LoVo (cell line): ENCODE measurements at places on chromosomes 2 and 18.

- no peak for DNase-seq
Measured at GRCh38 chr2:175840256-175840655, 161.8 kb downstream of the LNPK start.

- DNase-seq: no peak
Measured at GRCh38 chr18:34283506-34283905, 58.8 kb upstream of the NOL4 start.

- DNase-seq: no peak
Measured at GRCh38 chr2:31003749-31004148, 134.5 kb downstream of the GALNT14 start.

DNA sequence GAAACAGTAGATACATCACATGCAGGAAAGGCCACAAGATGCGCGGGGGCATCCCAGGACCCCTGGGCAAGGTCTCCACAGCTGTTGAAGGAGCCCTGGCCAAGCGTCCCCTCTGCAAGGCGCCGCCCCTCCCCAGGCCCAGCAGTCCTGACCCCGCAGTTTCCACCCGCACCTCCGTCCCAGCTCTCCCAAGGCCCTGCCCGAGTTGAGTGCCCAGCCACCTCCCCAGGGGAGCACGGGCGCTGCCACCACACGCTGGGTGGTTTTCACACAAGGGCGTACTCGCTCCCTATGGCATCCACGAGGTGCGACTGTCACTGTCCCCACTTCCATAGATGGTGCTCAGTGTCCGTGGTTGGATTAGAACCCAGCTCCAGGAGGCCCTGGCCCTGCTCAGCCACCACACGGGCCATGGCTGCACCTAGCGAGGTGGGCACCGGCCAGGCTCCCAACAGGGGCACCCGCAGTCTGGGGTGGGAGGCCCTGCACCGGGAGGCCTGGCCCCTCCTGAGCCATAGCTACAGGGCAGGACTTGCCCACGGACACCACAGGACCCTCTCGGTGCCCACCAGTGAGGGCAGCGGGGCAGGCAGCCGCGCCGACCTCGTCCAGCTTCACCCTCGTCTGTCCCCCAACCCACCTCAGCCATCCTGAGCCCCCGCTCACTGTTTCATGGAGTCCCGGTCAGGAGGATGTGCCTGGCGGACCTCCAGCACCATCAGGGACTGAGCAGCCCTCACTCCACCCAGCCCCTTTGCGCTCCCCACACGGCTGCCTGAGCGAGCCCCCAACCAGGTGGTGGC, 36.0 kb downstream of the KIF1A start:
- no peak for DNase-seq

DNA sequence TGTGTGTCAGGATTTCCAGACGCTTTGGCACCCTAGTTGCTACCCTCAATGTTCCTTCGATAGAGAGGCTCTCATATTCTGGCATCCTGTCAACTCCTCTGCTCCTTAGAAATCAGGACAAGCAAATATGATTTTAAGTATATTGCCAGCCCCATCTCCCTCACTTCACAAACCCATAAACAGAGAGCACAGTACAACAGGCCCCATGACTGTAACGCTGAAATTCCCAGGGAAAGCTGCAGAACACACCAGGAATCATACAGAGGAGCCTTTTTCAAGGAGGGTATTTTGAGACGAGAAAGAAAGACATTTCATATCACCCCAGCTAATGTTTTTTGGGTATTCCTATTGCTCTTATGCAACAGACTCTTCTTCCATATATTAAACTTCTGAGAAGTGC, 162.9 kb downstream of the NAPG start:
- no peak for DNase-seq

GRCh38 chr18:49432602-49433001, 27.8 kb downstream of the DYM start:
- no peak for DNase-seq

GRCh38 chr2:205685314-205686055, 3.2 kb downstream of the NRP2 start:
- DNase-seq: peak; percentile 76

DNA sequence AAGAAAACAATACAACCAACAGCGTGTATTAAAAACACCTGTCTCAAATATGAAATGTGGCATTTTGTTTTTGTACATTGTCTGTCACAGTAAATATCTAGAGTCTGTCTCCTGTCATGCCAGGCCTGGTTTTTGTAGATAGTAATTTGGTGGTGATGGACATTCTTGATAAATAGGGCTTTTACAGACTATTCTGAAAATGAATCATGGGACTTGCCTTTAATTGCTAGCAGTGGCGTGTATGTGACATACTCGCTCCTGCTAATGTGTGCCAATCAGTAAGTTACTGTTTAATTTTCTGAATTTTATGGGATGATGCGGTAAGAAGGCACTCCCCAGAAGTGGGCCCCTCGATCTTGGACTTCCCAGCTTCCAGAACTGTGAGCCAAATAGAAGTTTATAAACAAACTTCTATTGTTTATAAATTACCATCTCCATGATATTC, 83.7 kb downstream of the TANC1 start:
- no peak for DNase-seq

GRCh38 chr18:46422552-46423055, 234.4 kb downstream of the LOXHD1 start:
- DNase-seq: no peak

- no peak for DNase-seq
Measured at GRCh38 chr2:183089192-183089851, 10.8 kb downstream of the DUSP19 start.

- no peak for DNase-seq
Measured at GRCh38 chr2:60475123-60475830, 78.2 kb downstream of the BCL11A start.

GRCh38 chr2:133812826-133813617, 244.8 kb upstream of the NCKAP5 start:
- no peak for DNase-seq

GRCh38 chr18:62187543-62188510, 772 bp downstream of the RELCH start:
- DNase-seq: peak; percentile 26

- no peak for DNase-seq
Measured at GRCh38 chr2:13481201-13481600, 764.5 kb downstream of the TRIB2 start.

DNA sequence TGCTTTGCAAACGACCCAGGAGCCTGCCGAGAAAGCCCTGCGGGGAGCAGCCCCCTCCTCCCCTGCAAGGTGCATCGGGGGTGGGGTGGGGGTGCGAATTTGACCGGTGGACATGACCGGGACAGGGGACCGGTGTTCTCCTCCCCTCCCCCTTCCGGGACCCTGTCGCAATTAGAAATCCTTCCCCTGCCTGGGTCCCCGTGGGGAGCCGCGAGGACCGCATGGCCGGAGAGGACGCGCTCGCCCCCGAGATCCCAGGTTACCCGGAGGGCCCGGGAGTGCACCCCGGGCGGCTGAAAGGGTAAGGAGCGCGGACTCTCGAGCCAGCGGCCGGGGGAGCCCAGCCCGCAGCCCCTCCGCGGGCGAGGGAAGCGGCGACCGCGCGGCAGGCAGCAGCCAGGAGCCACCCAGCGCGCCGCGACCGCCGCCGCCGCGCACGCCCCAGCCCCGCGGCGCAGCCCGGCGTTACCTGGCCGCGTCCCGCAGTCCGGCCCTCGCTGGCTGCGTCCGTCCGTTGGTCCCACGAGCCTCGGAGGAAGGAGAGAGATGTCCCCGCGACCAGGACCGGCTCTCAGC, 482 bp downstream of the DLGAP1 start:
- DNase-seq: no peak

GRCh38 chr18:7417727-7418126, 149.4 kb upstream of the PTPRM start:
- DNase-seq: no peak

DNA sequence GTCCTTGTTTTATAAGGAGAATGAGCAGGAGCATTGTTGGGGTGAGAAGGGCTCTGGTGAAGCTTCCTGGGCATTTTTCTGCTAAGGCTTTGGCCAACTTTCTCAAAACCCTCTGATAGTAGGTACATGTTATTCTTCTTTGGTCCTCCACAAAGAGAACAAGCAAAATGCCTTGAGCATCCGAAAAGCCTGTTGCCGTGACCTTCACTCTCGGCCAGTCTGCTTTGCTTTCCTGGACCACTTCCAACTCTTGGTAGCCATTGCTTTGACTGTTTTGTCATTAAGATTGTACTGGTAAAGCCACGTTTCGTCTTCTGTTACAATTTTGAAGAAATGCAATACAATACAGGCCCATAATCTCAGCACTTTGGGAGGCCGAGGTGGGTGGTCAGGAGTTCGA, 27.4 kb upstream of the ALLC start:
- no peak for DNase-seq

DNA sequence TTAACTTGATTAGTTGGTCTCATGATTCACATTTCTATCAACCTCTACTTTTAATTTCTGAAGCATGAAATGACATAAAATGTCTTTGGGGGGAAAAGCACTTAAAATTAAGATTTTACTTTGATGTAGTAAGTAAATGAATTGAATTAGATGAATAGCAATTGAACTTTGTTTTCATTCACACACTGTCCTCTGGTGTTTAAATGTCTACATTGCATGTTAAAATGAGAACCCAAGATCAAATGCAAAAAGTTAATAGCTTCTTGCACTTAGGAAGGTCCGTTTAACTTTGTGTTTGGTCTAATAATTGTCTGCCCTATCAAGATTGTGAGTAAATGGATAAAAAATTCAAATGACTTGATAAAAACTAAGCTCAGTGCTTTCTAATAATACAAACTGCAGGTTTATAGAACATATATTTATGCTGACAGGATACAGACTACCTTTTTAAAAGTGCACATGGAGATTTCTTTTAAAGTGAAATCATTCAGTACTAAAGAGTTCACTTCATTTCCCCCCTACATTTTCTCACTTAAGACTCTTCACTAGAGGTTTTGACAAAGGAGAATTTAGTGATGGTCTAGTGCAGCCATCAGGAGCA, 156.2 kb upstream of the NABP1 start:
- DNase-seq: peak; percentile 29

DNA sequence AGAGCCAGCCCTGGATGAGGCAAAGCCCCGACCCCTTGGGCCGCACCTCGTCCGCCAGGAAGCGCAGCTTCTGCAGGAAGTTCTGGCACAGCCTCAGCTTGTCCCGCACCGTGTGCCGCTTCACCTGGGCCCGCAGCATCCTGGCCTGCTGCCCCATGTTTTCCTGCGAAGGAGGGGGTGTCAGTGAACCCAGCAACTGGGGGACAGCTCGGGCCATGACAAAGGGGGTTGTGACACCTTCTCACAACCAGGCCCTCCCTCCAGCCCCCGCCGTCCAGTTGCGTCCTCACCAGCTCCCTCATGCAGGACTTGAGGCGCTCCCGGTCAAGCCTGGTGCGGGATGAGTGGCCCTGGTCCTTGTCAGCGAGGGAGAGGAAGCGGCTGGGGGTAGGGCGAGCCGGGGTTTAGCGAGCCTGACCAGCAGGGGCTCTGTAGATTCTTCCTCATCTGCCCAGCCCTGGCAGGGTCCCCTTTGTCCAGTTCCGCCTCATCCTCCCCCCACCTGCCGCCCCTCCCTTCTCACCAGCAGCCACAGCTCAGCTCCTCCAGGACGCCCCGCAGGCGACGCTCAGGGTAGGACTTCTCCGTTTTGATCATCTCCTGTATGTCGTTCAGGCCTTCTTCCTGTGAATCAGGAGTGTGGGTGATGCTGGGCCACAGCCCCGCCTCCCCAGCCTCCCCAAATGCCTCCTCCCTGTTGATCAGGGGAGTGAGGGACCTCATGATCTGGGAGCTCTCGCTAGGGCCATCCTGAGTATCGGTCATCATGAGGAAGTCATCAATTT, 606 bp downstream of the OTOF start:
- no peak for DNase-seq

DNA sequence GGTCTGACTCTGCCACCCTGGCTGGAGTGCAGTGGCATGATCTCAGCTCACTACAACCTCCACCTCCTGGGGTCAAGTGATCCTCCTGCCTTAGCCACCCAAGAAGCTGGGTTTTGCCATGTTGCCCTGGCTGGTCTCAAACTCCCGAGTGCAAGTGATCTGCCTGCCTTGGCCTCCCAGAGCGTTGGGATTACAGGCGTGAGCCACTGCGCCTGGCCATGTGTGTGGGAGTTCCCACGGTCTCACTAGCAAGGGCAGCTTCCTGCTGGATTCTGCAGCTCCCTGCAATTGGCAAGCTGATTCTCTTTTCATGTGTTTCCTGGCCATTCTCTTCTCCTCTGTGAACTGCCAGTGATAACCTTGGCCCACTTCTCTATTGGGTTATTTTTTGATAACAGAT, 84.0 kb downstream of the USP40 start:
- no peak for DNase-seq

DNA sequence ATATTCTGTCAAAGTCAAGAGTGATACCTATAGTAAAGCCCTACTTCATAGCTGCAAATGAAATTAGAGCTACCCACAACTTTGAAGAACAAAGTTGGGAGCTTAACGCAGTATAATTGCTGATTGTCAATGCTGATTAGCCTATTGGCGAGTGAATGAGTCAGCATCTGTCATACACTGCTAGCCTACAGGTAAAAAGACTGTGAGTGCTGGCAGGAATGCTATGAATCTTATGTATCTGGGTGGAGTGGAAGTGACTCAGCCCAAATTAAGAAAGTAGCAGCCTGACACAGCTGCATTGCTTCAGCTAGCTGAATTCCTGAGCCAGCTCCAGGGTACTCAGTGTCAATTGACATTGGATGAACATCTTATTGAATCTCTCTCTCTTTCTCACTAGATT, 179.4 kb upstream of the DCC start:
- peak; percentile 27 for DNase-seq
